ENCODE measurements at places on chromosomes 2 and 18. TPM values are rescaled to one million over a fixed set of nuclear protein-coding genes. Genes with fewer than 3 reads are reported as not detected.

- DNase-seq: no peak
Measured at GRCh38 chr2:18380321-18380720, 180.1 kb downstream of the RDH14 start.

RAB6D gene
- total RNA-seq: 0.62 TPM

RAB10 gene
- 162 TPM for total RNA-seq

POTEJ gene
- not detected for total RNA-seq

DNA sequence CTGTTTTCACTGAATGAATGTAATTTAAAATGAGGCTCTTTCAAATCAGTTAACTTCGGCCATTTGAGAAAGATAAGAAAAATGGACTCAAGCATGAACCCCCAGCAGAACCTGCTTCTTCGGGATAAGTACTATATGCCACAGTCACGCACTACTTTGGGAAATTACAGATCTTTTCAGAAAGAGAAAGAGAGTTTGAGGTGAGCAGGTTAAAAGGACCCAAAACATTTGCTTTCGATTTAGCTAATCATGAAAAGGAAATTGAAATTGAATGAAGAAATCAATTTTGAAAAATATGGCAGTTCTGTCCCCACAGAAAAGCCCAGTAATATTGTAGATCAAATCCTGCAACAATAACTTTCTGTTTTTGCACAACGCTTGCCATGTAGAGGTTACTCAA, 156.9 kb downstream of the GRB14 start:
- no peak for DNase-seq

DNA sequence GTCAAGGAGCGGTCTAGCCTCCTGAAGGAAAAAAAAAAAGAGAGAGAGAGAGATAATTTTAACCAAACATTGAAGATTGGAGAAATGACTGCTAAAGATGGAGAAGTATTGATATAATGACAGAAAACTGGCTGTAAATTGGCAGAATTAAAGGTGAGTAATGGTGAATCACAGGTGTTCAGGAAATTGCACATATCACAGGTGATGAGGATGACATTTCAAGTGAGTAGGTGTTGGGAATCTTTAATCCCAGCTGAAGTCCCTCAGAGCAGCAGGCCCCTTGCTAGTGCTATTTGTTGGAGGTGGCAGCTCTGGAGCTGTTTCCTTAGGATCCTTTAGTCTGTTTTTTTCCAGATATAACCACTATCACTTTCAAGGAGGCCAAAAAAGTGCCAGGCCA, 678.4 kb upstream of the VRK2 start:
- no peak for DNase-seq

- no peak for DNase-seq
Measured at GRCh38 chr2:166057370-166058164, 70.3 kb downstream of the SCN1A start.

DNA sequence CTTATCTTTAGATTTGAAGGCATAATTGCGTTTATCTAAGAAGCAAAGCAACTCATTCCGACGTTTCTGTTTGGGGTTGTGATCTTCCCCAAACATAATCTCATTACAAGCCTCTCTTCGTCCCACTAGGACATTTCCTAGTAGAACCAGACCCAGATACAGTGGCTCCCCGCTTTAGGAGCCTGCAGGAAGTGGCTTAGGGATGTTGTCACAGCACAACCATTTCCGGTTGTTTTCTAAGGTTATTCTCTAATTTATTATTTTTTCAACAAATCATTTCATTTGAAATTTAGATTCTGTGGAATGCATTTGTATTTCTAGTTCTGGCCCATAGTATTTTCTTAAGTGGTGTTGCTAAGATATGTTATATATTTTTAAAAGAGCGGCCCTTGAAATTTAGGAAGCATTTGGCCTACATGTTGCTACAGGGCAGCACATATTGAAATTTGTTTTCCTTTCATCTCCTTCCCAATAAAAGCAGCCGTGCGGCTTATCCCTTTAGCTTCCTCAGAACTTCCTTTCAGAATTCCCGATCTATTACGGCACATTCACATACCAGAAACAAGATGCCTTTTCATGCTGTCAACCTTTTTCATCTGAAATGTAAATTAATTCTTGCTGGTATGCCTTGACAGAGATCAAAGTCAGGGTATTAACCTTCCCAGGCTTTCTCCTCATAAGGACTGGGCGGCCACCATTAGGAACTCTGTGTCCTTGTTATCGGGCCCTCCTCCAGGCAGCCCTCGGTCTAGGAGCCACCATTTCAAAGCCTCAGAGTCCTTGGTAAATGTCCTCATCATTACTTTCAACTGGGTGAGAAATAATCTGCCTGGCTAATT, 210.9 kb upstream of the SP5 start:
- DNase-seq: no peak

SLC9A4 gene
- 0.62 TPM for total RNA-seq

GRCh38 chr2:169265591-169265990, 96.7 kb downstream of the LRP2 start:
- no peak for DNase-seq

ALPP gene
- not detected for total RNA-seq

GRCh38 chr2:15808944-15809343, 131.4 kb upstream of the MYCN start:
- DNase-seq: no peak

- DNase-seq: no peak
Measured at GRCh38 chr2:128026448-128027277, 1.2 kb downstream of the SAP130 start.

DNA sequence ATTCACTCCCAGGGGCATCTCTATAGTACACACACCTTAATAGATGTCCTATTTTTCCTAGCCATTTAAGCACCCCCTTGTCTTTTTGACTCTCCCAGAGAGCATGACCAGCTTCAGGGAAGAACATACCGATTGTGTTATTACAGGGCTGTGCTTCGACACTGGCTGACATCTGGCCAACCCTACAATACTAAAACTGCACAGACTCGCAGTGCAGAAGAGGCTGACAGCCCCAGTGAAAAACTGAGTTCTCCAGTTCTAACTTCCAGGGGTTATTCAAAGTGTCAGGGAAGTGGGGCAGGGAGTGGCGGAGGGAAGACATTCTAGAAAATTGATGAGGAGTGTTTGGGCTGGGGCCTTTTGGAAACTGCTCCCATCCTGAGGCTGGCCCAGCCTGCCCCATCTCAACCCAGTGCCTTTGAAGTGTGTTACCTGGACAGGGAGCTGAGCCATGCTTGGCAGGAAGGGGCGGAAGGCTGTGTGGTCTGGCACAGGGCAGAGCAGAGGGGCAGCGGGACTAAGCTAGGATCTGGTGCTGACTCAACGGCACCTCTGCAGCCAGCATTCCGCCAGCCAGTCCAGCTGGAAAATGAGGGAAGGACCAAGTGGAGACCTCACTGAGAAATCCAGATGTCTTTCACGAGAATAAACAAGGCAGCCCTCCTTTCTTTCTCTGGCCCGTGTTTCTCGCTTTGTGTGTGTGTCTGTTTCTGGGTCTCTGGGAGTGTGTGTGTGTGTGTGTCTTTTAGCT, 15.4 kb upstream of the IGFBP5 start:
- DNase-seq: no peak

CTNNA2 gene
- total RNA-seq: 261 TPM

GRCh38 chr2:45000921-45001868, 8.1 kb downstream of the SIX2 start:
- no peak for DNase-seq
